EL (cell line): ENCODE measurements at places on chromosomes 13 and 19.

DNA sequence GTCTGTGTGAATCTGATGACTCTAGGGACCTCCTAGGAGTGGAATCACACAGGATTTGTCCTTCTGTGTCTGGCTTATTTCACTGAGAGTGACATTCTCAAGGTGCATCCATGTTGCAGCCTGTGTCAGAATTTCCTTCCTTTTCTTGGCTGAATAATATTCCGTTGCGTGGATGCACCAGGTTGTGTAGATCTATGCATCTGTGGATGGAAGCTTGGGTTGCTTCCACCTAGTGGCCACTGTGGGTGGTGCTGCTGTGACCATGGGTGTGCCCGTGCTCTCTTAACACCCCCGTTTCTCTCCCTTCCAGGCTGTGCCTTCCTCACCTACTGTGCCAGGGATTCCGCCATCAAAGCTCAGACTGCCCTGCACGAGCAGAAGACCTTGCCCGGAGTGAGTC, 26.2 kb downstream of the CELF5 start:
- DNase-seq = no peak

DNA sequence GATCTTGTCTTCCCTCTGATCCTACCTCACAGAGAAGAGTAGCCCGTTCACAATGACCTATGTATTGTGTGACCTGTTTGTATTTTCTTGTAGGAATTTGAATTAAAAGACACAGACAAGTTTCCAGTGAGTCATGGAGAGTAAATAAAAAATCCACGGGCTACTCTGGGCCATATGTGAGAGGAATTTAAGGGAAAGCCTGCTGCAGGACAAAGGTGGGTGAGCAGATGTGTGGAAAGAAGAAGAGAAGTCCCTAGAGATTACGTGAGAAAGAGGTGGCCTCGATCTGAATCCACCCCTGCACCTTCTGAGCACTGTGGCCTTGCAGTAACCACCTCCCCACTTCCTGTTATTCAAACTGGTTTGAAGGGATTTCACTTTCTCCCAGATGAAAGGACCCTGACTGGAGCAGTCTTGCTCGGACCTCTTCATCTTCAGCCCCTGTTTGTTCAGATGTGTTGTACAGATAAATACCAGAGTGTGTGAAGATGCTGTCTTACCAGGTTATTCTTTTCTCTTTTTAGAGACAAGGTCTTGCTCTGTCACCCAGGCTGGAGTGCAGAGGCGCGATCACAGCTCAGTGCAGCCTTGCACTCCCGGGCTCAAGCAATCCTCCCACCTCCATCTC, 205.4 kb downstream of the PDS5B start:
- DNase-seq = peak; percentile 20

DNA sequence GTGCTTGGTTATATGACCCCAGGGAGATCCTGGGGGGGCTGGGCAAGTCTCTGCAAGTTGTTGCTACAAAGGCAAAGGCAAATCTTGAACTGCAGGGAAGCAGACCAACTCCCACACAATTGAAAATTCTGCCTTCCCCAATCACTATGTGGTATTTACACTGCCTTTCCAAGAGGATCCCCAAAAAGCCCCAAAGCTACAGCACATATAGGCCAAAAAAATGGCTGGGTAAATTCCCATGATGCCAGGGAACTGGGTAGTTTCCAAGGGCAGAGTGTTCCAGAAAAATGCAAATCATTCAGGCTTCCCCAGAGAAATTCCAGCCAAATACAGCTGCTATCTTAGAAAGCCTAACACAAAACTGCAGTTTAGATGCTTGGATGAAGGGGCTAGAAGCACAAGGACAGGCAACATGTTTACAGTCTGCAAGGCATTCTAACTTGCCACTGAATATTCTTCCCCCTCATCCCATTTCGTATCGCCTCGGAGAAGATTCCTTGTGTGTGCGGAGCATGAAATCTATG, 6.2 kb downstream of the FOXO1 start:
- DNase-seq = no peak

DNA sequence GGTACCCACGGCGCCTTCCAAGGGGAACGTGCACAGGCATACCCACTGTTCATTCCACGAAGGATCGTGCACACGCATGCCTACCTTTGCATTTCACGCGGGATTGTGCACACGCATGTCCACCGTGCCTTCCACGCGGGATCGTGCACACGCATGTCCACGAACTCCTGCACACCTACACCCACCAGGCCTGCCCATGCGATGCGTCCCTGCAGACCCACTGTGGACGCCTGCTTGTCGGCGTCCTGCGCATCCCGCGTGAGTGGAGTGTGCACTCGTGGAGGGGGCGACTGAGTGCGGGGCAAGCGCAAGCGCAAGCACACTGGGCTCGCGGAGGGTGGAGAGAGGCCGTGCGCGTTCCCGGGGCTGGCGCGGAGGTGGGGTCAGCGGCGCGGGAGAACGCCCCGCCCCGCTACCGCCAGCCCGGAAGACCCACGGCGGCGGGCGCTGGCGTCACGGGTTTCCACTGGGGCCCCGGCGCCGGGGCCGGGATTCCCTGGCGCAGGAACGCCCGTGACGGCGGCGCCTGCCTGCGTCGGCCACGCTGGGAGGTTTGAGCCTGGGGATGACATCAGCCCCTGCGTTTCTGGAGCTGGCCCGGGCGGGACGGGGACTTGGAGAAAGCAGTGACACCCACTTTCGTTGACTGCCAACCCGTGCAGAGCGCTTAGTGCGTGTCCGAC, 18.7 kb downstream of the GADD45B start:
- DNase-seq = peak; percentile 76

DNA sequence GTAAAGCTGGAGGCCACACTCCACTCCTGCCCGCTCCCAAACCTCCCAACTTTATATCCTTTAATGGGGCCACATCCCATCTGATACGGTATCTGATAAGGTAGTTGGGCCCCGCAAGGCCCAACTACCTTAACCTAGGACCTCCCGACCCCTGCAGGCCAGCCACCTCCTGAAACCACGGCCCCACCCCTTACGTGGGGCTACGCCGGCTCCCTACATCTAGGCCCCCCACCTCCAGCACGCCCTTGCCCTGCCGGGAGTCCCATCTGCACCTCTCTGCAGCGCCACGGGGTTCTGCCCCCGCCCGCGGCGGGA, 2.2 kb downstream of the IGFLR1 start:
- no peak for DNase-seq

DNA sequence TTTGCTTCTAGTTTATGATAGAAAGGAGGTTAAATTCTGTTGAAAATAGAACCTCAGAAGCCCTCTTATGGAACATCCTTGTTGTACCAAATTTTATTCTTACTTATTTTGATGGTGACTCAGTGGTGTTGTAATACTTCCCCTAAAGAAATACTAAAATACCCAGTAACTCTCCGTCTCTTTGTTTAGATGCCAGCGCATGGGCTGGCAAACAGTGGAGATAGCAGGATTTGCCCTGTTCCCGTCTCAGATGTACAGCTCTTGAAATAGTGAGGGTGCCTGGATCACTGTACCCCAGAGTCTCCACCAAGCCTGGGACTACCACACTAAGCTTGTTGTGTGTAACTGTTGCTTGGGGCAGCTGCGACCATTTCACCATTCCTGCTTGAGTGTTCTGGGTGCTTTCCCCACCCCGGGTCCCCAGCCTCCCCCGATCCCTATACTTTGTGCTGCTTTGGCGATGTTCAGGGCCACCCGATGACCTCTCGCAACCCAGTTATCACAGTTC, 67.0 kb upstream of the TEX29 start:
- no peak for DNase-seq

- no peak for DNase-seq
Observed at GRCh38 chr19:40441719-40442253, 2.3 kb downstream of the SERTAD3 start.

DNA sequence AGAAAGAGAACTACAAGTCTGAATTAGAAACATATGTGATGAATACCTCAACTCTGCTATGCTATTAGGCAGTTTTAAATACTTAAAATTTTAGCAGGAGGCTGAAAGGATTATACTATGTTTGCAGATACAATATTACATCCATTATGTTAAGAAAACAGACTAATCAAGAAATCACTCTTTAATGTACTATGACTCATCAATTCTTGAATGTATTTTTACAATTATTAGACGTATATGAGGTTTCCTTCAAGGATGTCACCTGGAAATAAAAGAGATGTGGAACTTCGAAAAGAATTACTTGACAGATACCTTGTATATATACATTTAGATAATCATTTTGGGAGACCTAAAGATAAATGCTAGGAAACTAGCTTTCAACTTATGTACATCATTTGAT, 835.6 kb upstream of the MIR17HG start:
- no peak for DNase-seq

- peak; percentile 15 for DNase-seq
Observed at GRCh38 chr13:48449656-48450055, 36.7 kb upstream of the LPAR6 start.

DNA sequence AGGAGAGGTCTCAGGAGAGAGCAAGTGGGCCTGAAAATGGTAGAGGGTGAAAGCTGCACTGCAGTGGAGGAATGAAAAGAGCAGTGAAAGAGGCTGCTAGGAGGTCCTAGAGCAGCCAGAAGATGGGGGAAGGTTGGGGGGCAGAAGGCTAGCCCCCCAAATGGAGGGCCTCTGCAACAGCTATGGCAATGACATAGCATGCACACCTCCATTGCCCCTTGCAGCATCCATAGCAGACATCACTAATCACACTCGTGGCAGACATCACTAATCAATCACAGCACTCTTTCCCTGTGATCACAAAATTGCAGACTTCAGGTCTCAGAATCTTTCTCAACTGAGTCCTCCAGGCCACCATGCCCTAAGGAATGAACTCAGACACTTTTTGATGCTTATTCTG, 21.9 kb downstream of the CCL25 start:
- no peak for DNase-seq

DNA sequence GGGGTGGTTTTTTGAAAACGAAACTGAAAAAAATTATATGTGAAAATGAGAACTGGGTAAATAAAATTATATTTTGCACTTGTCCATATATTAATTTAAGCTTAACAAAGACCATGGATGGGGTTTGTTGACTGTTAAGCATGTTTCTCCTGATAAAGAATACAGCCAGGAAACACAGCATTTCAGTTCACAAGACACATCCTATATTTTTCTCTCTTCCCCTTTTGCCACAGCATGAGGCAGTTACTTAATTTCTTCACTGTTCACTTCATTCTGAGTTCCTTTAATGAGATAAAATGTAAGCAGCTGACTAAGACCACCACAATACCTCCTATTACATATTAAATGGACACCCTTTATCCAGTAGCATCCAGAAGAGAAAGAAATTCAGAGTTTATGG, 64.0 kb downstream of the RXFP2 start:
- no peak for DNase-seq

GRCh38 chr13:30965380-30965779, 32.9 kb downstream of the TEX26 start:
- no peak for DNase-seq

GRCh38 chr13:21672796-21673538, 2.1 kb downstream of the FGF9 start:
- DNase-seq = peak; percentile 6

GRCh38 chr13:25733001-25733491, 318.8 kb downstream of the SHISA2 start:
- DNase-seq = peak; percentile 74

DNA sequence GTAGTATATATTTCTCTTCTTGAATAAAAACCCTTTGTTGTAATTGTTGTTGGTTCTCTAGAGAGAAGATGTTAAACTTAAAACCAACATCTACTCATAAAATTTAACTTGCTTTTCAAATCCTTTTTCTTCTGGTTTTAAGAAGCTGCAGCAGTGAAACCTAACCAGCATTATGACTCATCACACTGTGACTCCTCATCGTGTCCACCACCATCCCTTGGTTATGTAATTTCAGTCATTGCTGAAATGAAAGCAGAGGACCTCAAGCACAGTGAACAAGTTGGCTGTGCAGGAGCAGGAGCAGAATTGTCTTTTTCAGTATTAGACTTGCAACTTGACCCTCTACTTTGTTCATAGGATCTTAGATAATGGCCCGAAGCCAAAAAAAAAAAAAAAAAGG, 64.9 kb upstream of the HTR2A start:
- DNase-seq = peak; percentile 79

DNA sequence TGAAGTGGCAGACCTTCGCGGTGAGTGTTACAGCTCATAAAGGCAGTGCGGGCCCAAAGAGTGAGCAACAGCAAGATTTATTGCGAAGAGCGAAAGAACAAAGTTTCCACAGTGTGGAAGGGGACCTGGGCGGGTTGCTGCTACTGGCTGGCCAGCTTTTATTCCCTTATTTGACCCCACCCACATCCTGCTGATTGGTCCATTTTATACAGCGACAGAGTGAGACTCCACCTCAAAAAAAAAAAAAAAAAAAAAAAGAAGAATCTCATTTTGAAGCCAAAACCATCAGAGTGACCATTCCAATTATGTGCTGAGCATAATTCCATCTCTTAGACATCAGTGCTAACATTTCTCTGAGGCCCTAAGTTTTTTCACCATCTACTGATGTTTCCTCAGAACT, 1.9 kb upstream of the ZNF552 start:
- DNase-seq = no peak

GRCh38 chr19:30755581-30755980, 383.4 kb downstream of the ZNF536 start:
- DNase-seq = no peak

DNA sequence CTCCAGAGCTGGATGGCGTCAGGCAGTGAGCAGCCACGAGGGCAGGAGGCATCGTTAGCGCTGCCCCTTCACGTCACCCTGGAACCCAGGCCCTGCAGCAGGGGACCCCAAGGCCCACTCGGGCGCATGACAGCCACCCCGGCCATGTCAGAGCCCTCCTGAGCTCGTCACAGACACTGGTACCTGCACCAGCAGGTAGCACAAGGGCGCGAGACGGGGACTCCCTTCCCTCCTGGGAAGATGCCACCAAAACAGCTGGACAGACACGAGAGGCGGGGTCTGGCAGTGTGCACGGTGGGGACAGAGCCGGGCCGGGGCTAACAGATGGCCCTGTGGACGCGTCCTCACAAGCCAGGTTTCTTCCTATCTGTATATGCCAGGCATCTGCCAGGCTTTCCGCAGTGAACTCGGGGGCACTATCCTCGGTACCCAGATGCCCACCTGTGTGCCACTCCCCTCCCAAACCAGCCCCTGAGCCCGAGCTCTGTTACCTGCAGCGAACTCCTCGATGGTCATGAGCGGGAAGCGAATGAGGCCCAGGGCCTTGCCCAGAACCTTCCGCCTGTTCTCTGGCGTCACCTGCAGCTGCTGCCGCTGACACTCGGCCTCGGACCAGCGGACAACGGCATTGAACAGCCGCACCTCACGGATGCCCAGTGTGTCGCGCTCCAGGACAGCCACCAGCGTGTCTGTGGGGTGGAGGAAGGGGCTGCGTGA, 25.8 kb downstream of the BTBD2 start:
- no peak for DNase-seq

- no peak for DNase-seq
Observed at GRCh38 chr13:69618838-69619237, 488.8 kb upstream of the ATXN8OS start.

GRCh38 chr19:42134535-42135070, 2.4 kb upstream of the POU2F2 start:
- DNase-seq = no peak
